GM10248 (cell line): ENCODE measurements at places on chromosomes 4 and X.

- no peak for DNase-seq
Observed at GRCh38 chrX:79412166-79412565, 45.0 kb upstream of the ITM2A start.

DNA sequence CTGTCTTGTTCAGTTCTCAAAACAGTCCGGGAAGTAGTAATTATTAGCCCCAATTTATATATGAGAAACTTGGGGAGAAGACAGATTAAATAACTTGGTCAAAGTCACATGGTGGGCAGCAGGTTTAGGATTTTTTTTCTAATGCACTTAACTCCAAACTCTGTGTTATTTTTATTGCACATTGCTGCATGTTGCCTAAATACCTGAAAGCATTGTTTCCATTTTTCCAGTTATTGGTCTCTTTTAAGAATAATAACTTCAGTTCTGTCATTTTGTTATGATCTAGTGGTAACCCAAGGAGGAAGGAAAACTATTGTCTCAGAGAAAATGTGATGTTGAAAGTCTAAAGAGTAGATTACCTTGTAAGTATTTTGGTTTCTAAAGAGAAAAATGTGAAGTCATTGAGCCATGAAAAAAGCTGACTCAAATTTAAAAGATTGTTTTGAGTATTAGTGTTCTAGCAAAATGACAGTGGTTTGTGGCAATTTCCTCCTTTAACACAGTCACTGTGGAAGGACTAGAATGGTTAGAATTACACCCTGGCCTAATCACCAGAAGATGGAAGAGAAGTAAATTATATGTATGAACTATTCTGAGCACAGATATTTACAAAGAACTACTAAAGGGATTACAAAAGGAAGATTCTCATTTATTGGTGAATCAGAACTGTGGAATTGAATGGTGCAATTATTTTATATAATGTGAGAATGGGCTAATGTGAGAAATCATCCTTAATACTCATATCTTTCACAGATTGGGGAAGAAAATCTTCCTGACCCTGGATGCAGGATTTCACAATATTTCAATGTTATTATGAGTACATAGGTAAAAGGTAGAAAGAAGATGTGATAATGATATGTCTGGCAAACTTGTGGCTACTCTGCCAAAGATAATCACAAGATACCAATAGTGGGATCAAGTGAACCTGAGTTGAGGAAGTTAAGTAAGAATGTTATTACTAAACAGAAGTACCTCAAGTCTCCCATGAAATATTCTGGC is 21.7 kb upstream of the CXCL8 start:
- peak; percentile 16 for DNase-seq

DNA sequence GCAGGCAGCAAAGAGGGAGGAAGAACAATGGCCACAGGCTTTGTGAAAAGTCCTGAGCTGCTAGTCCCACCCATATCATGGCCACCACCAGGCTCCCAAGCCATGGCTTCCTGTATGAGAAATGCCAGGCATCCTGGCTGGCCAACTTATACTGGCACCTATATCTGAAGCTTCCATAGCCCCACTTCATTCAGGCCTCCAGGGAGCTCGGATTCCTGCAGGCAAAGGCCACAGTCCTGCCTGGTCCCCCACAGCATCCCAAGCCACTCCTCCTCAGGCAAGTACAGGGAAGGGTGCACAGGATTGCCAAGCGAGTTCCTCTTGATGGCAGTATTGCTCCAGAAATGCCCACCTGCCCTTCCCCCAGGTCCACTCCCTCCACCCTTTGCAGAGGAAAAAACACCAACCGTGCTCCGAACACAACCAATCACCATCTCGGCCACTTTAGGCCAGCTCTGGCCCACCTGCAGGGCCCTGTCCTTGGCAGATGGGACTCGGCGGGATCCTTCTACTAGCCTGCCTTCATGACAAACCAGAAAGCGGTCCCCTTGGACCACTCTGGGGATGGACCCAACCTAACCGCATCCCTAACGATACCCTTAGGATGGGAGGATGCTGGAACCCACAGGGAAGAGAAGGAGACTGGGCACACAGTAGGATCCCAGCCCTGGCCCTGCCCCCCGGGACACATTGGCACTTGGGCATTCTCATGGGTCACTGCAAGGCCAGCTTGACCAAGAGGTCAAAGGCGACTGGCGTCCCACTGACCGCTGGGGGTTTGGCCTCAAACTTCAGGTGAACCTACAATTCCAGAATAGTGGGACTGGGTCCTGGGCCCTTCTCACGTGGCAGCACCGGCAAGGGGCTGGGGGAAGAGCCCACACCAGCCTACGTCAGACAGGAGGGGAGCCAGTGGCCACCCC is 220.4 kb upstream of the AGTR2 start:
- no peak for DNase-seq

- DNase-seq, result no peak
Observed at GRCh38 chr4:180953572-180953971, 1289.6 kb upstream of the TENM3 start.

DNA sequence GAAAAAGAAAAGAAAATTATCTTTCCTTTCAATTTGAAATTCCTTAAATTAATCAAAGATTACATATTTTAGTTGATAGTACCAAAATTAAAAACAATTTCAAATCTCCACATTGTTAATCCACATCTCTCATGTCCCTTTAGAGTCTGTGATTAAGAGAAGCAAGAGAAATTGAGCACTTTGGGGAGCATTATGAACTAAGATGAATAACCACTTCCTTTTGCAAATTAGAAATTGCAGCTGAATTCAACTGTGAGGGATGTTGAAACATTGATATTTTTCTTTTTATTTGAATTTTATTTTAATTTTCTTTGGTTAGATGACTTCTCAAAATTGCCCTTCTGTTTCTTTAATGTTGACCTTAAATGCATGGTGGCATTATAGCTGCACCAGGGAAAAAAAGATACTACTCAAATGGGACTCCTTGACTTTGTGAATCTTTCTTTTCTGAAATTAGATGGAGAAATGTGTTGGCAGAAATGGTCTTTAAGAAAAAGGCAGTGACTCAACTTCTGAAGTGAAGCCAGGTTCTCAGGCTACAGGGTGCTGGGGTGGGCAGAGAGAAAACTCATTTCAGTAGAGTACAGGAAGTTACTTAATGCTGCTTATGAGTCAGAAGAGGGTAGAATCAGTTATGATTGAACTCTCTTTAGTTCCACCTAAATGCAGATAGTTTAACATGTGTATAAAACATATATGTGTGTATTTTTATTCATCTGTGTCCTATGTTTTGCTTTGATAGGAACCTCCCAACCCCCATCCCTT is 92.0 kb upstream of the TNIP3 start:
- peak; percentile 72 for DNase-seq

DNA sequence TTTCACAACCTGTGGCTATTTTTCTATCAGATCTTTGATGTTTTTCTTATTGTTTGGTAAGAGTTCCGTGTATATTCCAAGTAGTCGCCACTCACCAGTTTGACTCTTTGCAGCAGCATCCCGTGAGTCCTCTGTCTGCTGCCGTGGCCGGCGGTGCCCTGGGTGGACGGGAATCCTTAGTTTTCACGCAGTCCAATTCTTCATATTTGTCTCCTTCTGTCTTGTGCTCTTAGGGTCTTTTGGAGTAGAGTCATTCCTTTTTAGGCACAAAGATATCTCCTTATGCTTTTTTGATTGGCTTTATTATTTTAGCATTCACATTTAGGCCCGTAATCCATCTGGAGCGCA is 94.9 kb upstream of the MSX1 start:
- no peak for DNase-seq

DNA sequence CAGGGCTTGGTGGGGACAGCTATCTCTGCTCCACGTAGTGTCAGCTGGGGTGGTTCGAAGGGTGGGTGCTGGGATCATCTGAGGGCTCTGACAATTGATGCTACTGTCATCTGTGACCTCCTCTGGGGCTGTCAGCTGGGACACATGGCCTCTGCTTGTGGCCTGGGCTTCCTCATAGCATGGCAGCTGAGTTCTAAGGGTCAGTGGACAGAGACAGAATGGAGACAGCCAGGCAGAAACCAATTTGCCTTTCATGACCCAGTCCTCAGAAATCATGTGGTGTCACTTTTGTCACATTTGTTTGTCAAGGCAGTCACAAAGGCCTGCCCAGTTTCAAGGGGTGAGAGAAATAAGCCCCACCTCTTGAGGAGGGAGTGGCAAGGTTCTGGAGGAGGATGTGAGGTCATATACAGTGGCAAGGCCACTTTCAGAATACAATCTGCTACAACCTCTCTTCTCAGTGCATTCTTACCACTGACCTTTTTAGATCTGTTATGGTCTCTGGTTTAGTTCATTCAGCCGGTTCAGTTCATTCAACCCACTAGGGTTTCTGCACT is 103.6 kb upstream of the BCOR start:
- peak; percentile 56 for DNase-seq

- DNase-seq, result no peak
Observed at GRCh38 chrX:67720344-67720743, 176.5 kb downstream of the AR start.

DNA sequence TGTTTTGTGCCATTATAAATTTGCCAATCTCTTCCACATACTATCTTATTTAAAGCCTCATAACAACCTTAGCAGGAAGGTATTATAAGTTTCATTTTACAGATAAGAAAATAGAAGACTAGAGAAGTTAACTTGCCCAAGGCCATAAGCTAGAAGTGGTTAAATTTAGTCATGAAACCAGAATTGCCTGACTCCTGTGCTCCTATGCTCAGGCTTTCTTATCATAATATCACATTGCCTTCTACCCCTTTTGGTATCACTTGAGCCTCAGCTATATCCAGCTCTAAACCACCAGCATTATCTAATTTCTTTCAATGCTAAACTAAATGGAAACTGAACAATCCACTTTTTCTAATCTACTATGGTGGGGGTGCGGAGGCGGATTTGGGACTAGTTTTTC is 164.7 kb downstream of the GBA3 start:
- no peak for DNase-seq

DNA sequence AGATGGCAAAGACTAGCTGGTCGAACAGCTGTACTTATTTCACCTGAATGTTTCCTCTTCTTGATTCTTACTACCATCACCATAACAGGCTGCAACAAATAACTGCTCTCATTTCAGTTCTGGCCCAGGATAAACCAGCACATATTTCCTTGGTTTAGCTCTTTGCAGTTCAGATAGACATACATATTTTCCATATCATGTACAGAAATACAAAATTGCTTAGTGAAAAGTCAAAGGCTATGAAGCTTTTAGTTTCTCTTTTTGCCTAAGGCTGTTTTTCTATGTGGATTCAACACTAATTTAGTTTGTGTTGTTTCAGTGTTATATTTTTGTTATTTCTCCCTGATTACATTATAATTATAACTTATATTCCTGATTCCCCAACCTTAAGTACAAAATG is 103.6 kb upstream of the BMP3 start:
- no peak for DNase-seq

GRCh38 chr4:52019936-52020657 is at the start of gene LRRC66:
Gene LRRC66 (minus strand): TSS chr4:52020363. CDS start chr4:52017613, 2,750 bp downstream.
- DNase-seq, result no peak

DNA sequence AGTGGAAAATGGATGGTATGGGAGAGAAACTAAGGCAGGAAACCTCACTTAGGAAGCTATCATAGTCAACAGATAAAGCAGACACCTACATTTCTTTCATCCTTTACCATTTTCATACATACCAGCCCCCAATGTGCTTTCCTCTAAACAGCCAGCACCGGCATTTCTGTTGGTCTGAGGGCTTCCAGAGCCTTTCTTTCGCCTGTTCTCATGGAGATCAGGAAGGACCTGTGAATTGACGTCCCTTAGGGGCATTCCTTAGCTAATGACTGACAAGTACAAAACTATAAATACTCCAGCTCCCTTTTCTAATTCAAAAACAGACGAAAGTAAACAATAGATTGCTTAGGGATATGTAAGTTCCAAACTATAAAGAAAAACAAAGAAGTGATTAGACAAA is 215.5 kb upstream of the CNKSR2 start:
- DNase-seq, result no peak

DNA sequence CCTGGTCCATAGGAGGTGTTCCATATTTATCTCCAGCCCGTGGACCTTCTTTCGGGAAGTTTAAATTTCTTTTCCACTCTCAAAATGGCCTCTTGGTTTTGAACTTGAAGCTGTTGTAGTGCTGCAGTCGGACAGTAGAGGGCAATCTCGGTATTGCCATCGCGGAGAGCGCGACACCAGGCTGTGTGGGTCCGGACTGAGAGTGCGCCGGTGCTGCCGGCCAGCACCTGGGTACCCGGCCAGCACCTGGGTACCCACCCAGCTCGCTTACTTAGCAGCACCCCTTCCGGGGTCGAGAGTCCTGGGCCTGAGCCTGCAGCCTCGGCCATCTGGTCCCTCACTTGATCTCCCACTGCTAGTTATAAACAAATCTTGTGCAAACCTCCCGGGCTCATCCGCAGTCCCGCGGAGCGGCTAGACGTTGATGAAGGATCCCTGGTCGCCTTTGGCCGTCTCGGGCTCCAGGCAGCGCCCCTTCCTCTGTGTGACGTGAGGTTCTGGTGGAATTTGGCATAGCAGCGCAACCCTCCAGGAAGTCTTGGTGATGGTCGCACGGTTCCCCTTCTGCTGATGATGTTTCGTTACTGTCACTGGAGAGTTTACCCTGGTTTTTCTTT is 18.0 kb downstream of the FAM9A start:
- no peak for DNase-seq

DNA sequence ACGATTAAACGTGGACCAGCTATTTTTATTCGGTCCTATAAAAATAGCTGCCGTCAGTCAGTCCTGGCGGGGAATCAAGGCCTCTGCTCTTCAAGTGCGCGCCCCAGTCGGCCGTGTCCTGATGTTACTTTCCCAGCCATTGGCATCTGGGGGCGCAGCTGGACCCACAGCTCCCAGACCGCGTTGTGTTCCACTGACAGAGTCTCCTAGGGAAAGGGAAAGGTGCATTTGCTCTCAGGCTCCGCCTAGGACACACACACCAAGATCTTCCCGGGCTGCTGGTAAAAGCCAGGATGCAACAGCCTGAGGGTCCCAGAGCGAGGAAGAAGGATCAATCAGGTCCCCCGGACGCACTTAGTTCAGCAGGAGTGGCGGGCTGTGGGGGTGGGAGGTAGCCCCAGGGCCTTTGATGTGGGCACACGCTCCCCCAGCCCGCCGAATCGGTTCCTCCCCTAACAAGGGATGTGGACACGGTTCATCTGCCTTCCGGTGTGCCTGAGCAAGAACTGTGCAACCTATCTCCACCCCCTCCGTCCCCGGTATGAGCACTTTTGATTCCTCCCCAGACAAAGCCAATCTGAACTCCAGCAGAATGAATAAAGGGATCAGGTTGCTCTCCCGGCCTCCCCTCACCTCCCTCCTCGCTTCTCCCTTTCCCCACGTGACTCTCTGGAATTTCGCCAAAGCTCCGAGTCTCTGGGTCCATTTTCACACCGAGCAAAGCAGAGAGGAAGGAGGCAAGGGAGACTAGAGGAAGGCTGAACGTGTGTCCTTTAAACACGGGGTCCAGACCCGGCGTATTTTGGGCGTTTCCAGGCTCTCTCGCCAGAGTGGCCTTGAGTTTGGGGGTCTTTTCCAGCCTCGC is 626 bp upstream of the FRAS1 start:
- DNase-seq, result peak; percentile 68
